ENCODE measurements at places on chromosomes 16 and 17.
A peak's percentile ranks its signal among the peaks of the same experiment; 100 is the strongest.

GRCh38 chr16:19084879-19085278, 17.5 kb downstream of the COQ7 start:
- no peak for DNase-seq

DNA sequence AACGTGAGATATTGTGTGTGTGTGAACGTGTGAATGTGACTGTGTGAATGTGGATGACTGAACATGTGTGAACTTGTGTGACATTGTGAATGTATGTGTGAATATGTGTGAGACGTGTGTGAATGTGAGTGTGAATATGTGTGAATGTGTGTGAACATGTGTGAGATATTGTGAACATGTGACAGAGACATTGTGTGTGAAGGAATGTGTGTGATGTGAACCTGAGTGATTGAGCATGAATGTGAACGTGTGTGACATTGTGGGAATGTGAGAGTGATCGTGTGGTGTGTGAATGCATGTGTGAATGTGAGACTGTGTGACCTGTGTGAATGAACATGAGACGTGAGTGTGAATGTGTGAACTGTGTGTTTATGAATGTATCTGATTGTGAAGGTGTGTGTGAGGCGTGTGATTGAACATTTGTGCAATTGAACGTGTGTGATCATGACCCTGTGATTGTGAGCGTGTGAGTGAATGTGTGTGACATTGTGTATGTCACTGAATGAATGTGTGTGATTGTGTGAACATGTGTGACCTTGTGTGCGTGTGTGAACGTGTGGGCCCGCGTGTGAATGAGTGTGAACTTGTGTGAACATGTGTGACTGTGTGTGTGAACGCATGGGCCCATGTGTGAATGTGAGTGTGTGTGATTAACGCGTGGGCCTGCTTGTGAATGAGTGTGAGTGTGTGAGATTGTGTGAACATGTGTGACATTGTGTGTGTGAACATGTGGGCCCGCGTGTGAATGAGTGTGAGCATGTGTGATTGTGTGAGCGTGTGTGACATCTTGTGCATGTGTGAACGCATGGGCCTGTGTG, 23.2 kb upstream of the GSE1 start:
- no peak for DNase-seq

DNA sequence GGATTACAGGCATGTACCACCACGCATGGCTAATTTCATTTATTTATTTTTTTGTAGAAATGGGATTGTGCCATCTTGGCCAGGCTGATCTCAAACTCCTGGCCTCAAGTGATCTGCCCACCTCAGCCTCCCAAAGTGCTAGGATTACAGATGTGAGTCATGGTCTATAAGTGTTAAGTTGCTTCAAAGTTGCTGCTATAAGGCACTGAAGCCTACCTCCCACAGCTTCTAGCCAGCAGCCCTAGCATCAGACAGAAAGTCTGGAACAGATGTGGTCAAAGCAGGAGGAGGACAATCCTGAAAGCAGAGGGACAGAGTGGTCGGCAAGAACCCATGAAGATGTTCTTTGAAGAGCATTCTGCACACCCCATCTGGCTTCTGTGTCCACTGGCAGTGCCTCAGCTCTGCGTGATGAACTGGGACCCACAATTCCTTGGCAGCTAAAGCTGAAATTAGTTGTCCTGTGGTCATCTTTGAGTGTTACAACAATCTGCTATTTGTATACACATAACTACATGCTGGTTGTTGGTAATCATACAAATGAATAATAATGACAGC, 11.2 kb downstream of the MAP3K14 start:
- DNase-seq: no peak

DNA sequence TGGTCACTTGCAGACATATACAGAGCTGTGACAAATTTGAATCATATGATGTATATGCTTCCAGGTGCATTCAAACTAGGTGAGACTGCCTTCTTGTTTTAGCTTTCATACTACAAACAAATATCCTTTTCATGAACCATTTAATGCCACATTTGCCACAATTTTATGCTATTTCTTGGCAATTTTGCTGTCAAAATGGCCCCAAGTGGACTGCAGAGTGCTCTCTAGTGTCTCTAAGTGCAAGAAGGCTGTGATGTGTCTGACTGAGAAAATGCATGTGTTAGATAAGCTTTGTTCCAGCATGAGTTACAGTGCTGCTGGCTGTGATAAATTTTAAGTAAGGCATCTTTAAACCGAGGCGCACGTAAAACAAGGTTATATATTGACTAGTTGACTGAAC, 38.3 kb downstream of the CDH13 start:
- DNase-seq: no peak

- no peak for DNase-seq
Measured at GRCh38 chr17:30124273-30124796, 7.7 kb downstream of the NSRP1 start.

DNA sequence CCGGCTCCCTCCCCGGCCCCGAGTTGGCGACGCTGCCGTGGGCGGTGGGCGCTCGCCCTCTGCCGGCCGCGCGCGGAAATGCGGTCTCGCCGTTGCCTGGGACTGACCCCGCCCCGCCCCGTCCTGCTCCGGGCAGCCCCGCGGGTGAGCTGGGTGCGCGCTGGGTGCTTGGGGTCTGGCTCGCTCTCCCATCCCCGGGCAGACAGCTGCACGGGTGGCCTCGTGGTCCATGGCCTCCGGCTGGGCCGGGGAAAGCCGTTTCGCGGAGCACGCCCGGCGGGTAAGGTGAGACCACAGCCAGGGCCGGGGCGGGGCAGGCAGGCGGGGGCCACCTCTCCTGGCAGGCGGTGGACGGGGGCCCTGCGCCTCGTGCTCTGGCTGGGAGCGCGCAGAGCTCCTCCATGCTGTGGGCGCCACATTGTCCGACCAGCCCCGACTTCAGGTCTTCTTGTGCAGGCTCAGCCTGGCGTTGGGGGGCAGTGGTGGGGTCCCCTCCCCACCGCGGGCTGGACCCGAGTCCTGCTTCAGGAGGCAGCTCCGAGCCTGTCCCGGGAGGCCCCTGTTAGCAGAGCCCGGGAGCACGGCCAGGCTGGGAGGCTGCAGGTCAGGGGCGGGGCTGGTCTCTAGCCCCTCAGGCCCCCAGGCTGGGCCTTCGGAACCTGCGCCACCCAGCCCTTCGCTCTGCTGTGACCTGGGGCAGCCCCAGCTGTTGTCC, 7.0 kb upstream of the C1QTNF8 start:
- DNase-seq: peak; percentile 74

GRCh38 chr17:75689441-75689873, 22.3 kb downstream of the SAP30BP start:
- DNase-seq: peak; percentile 54

- no peak for DNase-seq
Measured at GRCh38 chr16:54174750-54175149, 111.8 kb downstream of the IRX3 start.

GRCh38 chr17:50865868-50866260, 290 bp downstream of the TOB1 start:
- no peak for DNase-seq

GRCh38 chr16:35744726-35745125, 2285.3 kb downstream of the TP53TG3F start:
- no peak for DNase-seq

GRCh38 chr17:81792675-81793615, 11.0 kb upstream of the GCGR start:
- no peak for DNase-seq

GRCh38 chr16:19330841-19331397, 45.4 kb downstream of the CLEC19A start:
- no peak for DNase-seq

- no peak for DNase-seq
Measured at GRCh38 chr17:59617156-59617732, 2.5 kb upstream of the CLTC start.
